NCI-H2029 (cell line): ENCODE measurements at places on chromosomes 5 and 9.

GRCh38 chr5:76371960-76372322 is 31.1 kb upstream of the IQGAP2 start:
- DNase-seq = no peak

DNA sequence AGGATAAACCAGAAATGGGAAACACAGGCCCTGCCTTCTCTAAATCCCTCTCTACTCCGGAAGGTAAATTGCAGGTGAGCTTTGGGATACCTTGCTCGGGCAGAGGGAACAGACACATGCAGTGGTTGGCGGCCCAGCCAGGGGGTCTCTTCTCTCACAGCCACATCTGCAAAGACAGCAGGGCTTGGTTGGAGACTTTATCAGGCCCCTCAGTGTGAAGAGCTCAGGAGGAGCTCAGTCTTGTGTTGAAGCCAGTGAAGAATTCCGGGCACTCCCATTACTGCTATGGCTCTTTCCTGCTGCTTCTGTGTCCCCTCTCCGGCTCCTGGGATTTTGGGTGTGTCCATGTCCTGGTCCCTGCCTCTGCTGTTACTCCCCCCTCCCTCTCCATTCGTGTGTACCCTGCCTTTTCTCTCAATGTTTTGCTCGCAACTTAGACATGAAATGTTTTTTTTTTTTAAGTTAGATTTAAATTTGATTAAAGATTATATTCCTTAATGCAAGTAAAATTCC is 99.8 kb downstream of the TRIO start:
- no peak for DNase-seq

GRCh38 chr5:173764332-173765028 is 123.7 kb upstream of the CPEB4 start:
- no peak for DNase-seq

DNA sequence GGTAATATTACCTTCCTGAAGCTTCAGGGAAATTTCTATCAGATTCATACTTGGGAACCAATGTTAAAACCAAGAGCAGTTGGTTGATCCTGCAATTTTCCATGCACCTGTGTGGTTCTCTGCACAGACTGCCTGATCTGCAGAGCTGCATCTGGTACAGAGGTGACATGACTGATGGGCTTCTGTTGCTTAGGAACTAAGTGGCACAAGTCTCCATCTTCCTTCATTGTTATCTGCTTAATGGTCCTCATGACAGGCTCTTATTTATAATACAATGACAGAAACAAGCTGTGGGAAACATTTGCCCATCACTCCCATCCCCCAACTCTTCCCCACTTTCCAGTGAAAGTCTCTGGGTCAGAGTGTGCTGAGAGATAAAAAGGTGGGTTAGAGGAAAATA is 799.1 kb downstream of the TAF11L14 start:
- DNase-seq = no peak

DNA sequence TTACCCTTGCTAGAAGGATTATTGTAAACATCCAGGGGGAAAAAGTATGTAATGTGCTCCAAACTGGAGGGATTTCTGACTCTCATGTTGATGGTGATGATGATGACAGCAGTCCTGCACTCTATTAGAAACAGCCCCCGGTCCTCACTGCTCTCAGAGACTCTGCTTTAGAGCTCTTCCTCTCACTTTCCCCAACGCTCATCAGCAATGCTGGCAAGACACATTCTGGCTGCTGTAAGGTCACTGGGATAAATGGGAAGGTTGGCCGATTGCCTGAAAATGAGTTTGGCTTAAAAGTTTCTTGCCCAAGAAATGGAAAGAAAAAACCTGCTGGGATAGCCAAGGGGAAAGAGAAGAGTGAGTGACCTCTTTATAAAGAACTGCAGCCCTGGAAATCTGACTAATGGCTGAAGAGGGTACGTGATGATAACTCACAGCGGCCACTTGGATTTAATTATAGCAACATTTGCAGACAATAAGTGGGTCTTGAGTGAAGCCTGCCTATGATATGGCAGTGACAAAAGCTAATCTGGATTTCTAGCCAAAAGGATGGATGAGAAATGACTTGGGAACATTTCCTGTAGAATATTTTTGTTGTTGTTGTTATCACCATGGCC is 235.8 kb downstream of the TMEM38B start:
- no peak for DNase-seq

GRCh38 chr5:15326932-15327331 is 173.0 kb upstream of the FBXL7 start:
- no peak for DNase-seq
